GM04503 (cell line): ENCODE measurements at places on chromosomes 16 and 17.

DNA sequence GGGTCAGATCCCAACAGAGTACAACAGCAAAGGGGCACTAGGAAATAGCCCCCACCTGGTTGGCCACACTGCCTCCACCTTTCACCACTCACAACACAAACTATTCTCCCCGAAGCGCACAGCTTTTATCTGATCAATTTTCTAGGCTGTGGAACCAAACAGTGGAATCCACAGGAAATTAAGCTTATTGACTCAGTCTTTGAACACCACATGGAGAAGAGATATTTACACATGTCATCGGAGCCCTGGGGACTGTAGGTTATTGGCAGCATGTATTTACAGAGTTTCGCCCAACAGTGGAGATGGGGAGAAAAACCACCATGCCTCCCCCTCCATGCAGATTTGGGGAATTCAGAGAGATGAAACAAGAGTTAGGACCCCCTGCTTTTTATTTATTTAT, 154.8 kb downstream of the XYLT1 start:
- DNase-seq, result no peak

GRCh38 chr16:89402962-89403361, 87.4 kb downstream of the ANKRD11 start:
- DNase-seq, result no peak

GRCh38 chr16:69315486-69316311, 4.5 kb downstream of the VPS4A start:
- no peak for DNase-seq

- no peak for DNase-seq
These were observed 4.5 kb downstream of the MAF start for GRCh38 chr16:79595931-79596450.

DNA sequence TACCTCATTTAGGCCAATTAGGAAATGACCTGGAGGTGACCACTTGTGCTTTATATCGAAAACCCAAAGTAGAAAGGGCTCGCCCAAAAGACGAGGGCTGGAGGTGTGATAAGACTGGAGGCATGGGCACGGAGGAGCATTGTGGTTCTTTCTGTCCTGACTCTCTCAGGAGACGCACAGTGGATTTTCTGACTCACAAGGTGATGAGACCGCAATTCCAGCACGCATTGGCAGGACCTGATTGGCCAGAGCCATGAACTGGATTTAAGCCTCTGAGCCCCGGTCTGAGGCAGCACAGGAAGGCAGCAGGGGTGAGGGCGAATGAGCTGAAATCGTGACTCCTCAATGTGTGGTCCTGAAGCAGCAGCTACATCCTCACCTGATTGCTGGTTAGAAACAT, 559.1 kb upstream of the SALL1 start:
- DNase-seq, result no peak

- DNase-seq, result no peak
These were observed 69.9 kb downstream of the TBC1D16 start for GRCh38 chr17:79965806-79966205.

DNA sequence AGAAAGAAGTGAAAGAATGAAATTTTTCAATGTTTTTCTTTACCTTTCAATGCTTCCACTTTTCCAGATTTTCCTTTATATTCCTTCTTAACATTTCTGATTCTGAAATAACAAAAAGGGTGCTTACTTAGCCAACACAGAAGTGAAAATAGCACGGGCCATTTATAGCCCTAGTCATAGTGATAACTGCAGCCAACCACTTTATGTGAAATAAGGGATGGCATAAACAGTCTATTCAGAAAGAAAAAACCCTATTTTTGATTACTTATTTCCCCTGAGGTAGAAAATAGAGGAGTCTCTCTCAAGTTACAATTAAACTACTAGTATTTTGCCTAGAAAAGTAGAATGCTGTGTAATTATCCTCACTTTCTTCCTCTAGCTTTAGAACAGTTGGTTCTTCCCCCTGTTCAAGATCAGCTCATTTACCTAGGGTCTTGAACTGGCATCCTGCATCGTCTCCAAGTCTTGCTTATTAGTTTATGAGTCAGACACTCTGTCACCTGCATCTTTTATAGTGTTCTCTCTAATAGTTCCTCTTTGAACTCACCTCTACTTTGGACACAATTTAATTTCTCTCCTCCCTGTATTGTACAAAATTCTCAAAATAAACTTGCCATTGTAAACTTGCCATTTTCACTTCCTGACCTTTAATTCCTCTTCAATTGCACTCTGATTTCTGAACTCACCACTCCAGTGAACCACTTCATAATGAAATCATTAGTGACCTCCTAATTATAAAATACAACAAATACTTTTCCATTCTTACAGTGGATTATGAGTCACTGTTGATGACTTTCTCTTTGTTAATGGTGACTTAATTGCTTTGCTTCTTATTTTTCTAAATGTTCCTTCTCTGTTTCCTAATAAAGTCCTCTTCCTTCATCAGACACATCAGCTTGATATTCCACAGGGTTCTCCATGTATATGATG, 23.6 kb downstream of the ABCA6 start:
- DNase-seq, result no peak

GRCh38 chr17:56478836-56479447, 114.6 kb upstream of the NOG start:
- no peak for DNase-seq

- DNase-seq, result no peak
These were observed 1.8 kb downstream of the CCL5 start for GRCh38 chr17:35878361-35878760.

GRCh38 chr17:34542700-34543336, 36.6 kb upstream of the TMEM132E start:
- no peak for DNase-seq

GRCh38 chr16:31143694-31144148, 6.1 kb downstream of the PRSS36 start:
- DNase-seq, result no peak

- DNase-seq, result no peak
These were observed 51.2 kb upstream of the MED9 start for GRCh38 chr17:17425591-17425990.

GRCh38 chr17:7740481-7741001, 23.0 kb downstream of the DNAH2 start:
- no peak for DNase-seq

DNA sequence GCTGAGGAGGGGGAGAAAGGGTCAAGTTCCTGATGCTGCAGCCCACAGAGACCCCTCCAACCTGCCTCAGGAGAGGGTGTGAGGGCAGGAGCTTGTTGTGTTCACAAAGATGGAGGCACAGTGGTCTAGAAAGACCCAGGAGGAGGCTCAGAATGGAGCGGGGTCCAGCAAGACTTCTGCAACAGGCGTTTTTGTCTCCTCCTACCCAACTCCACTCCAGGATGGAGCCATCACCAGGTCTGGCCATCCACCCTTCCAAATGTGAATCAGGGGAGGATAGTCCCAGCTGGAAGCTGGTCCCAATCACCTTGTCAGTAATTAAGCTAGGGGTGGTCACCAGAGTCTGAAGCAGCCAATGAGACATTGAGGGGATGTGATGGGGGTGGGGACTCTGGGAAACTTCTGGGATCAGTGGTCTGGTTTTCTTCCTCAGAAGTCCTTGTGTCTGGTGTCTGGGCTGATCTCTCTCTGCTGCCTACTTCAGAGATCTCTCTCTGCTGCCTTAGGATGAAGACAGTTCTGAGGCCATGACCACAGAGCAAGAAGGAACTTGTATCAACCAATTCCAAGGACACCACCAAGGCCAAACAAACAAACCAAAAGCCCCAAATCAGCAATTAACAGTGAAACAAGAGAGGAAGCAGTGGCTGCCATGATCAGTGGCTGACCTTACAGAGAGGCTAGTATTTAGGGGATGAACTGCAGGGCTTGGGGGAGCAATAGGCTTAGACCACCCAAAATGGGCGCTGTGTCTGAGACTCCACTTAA, 14.5 kb downstream of the CD300LB start:
- DNase-seq, result no peak

DNA sequence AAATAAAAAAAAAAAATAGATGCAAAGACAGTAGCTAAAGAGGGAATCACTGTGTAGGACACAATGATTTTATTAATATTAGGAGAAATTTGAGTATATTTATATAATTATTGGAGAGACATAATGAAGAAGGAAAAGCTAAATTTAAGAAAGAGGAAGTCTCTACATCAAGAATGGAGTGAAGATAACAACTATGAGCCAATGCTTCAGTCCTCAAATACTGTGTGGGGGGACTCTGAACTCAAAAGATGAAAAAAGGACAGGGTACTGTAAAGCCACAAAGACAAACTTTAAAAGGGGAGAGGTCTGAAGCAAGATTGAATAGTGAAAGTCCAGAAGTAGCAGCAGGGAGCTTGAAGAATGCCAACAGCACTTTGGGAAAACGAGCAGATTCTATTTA, 44.7 kb downstream of the SKAP1 start:
- DNase-seq, result no peak

DNA sequence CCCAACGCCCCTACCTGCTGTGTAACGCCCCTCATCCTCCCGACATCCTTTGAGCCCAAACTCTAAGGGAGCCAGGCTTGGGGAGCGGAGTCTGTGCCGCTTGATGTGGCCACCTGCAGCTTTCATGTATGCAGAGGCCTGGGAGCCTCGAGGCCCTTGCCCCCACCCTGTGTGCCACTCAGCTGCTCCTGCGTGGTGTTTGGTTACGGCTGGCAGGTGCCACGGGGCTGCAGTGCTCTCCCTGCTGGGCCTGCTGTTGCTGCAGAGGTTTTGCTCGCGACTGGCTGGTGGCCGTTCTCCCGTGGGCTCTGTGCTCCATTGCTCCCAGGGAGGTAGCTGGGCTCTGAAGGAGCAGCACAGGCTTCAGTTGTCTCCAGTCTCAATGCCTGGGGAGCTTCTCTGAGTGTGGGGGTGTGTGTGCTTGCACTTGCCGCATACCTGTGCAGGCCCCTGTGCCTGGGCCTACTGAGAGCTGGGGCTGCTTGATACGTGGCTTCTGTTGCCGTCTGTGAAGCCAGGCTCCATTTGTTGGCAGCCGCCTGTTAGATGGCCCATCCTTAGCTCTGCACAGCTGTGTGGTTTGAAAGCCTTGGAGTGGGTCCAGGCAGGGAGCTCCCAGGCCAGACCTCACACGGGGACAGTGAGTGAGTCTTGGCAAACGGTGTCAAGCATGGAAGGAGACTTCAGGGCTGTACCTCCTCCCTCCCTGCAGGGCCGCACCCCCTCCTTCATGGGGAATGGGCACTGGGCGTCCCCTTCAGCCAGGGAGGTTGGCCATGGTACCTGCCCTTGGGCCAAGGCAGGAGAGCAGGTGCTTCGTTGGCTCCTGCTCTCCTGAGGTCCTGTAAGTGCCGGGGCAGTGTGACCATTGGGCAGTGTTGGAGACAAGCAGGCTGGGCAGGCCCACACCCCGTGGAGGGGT, 47.2 kb downstream of the PDPK1 start:
- peak; percentile 3 for DNase-seq
